GF-D8 (cell line): ENCODE measurements at places on chromosomes 4 and X.
A peak's percentile ranks its signal among the peaks of the same experiment; 100 is the strongest.

DNA sequence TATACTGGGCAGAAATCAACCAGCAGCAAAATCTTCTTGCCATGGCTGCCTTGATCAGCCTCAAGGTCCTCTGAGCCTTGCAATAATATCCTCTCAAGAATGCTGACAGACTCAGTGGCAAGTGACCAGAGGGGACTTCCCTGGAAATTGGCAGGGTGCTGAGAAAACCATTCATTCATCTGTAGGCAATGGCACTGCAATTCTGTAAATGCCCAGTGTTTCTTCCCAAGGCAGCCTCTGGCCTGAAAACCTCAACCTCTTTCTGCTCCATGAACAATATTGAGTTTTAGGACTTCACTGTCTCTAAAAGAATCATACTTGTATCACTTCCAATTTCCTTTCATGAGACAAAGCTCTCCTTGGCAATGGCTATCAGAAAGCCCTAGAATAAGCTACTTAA, 754.3 kb upstream of the TENM3 start:
- DNase-seq: no peak

DNA sequence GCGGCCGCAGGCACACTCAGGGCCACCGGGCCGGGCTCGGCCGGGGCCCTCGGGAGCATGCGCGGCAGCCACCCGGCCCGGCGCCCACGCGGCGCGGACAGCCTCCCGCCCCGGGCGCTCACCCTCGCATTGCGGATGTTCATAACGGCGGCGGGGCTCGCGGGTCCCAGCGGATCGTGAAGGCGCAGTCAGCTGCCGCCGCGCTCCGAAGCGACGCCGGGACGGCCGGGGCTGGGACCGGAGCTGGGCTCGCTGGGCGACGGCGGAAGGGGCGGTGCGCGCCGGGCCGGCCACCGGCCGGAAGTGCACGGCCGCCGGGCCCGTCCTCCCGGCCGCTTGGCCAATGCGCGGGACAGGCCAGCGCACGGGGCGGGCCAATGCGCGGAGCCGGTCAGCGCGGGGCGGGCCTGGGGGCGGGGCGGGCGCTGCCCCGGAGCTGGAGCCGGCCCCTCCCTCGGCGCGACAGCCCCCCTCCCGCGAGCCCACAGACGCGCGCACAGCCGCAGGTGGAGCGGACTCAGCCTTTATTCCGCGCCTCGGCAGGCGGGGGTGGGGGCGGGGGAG, at the start of gene NAA10:
TSS of gene NAA10 (minus strand) at position 276 of the 564 bp plus-strand sequence. CDS start at position 143, 133 bp downstream.
- DNase-seq: peak; percentile 24

DNA sequence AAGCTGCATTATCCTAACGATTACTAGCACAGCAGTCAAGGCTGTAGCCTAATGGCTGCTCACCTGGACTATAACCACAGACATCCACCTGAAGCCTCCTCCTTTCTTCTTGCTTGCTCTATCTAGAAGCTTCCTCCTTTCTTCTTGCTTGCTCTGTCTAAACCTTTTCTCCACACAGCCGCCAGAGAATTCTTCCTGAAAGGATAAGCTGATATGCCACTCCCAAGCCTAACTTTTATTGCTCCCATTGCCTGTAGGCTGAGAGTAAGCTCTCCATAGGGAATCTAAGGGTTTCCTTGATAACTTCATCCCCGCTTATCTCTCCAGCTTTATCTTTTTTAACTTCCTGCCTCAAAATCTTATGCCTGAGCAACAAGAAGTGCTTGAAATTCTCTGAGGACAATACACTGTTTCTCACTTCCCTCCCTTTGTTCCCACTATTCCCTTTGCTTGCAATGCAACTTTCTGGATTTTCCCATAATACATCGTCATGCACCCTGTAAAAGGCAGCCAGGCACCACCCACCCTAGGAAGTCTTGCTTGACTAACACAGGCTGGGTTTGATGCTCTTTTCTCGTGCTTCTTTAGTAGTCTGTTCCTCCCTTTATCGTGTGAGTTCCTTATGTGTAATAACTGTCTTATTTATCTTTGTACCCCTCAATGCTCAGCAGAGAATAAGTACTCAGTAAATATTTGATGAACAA, 1.4 kb upstream of the LRIT3 start:
- DNase-seq: no peak

DNA sequence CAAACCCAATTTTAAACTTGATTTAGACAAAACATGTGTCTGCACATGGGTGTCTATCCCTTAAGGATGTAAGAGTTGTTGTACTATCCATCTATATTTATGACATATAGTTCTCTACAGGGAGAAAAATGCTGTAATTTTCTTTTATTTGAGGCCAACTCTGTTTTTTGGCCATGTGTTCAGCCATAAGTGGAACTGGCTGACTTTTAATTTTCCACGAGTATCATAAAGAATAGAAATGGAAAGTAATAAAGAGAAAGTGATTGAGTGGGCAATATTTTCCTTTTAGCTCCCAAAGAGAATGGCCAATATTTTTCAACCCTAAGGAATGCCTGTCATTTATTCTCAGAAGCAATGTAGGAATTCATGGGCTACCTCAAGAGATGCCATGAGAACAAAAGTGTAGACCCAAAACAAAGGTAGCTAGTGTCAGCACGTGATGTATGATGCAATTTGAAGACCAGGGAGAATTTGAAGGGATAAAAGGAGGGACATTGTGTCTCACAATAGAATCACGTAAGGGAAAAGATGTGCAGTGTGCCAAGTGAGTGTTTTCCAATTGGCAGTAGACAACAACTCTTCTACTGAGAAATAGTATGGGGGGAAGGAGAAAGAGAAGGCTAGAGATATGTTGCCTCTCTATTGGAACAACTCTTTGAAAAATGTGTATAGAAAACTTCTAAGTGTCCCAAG, 27.8 kb upstream of the MXRA5 start:
- DNase-seq: no peak

- no peak for DNase-seq
Measured at GRCh38 chr4:54320826-54321685, 92.0 kb downstream of the PDGFRA start.

DNA sequence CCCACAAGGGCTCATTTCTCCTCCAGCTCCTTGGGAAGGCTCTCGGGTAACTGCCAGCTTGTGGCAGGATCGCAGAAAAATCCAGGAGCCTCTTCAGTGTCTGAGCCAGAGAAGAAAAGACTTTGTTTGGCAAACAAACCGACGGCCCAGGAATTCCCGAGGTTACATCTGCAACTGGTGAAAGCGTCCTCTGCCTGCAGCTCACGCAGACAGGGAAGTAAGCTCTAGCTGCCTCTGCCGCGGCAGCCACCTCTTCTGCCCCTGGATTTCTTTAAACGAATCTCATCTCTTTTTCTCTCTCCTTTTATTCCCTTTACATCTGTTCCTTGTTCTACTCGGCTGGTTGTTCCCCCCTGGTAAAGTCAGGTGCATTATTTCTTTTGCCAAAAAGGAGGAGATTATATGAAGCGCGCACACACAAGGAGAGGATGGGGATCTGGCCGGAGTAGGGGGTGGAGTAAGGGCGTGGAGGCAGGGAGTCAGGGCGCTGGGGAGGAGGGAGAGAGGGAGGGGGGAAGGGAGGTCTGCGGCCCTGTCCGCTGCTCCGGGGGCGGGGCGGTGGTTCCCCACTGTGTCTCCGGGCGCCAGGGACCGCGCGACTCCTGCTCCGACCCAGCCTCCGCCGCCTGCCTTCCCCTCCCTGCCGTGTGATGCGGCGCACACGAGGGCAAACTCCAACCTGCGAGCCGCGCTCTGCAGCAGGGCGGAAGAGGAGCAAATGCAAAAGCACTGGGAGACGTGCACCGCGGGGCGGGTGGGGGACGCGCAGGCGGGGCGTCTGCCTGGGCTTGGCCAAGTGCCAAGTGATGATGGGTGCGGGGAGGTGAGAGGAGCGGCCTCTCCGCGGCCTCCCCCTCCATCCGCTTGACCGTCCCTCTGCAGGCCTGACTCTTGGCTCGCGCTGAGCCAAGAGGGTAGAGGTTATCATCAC, at the start of gene DCHS2:
TSS of gene DCHS2 (minus strand) at position 459 of the 931 bp plus-strand sequence. CDS start at position 15, 444 bp downstream.
- DNase-seq: no peak

- DNase-seq: no peak
Measured at GRCh38 chr4:16139066-16139945, 55.5 kb upstream of the PROM1 start.

DNA sequence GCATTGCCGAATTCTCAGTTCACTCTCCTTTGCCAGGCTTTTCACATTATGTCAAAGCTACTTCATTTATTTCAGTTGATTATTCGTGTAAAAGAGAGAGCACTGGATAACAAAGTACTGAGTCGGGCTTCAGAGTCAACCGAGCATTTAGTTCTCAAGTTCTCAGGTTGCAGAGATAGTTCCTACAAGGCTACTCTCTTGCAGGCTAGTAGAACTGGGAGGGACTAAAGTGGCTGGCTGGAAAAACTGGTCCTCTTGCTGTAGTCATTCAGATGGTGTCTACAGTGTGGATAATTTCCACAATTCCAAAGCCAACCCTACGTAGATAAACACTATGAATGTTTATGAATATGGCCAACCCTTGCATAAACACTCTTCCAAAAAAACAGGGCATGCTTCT, 4.6 kb upstream of the CCNG2 start:
- no peak for DNase-seq

DNA sequence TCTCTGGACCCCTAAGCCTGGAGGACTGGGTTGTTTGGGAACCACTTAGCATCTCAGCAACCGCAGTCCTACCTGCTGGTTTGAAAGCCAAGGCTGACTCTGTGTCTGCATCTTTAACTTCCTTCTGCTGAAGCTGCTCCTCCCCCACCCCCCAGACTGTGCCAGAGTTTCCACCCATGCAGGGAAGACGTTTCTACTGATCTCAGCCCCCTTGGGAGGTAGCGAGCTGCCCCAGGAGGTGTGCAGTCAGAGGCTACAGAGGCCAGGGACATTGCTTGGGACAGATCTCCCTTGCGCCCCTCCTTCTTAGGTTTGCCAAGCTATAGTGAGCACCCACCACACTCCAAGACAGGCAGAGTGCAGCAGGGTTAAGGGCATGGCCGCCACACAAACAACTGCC, 4.7 kb upstream of the FATE1 start:
- no peak for DNase-seq

GRCh38 chrX:116801943-116802342, 339.2 kb upstream of the CT83 start:
- DNase-seq: no peak

- no peak for DNase-seq
Measured at GRCh38 chr4:19739101-19739651, 512.5 kb upstream of the SLIT2 start.

DNA sequence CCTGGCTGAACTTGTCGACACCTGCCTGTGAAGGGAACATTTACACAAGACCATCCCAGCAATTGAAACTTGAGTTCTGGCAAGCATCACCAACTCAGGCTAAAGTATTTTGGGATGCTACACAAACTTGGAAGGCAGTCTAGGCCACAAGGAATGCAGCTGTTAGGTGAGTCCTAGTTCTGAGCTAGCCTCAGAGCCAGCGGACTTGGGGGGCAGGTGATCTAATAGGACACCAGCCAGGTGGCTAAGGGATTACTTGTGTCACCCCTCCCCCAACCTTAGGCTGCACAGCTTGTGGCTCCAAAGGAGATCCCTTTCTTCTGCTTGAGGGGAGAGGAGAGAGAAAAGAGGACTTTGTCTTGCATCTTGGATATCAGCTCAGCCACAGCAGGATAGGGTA, 62.3 kb upstream of the DKK2 start:
- no peak for DNase-seq

- DNase-seq: no peak
Measured at GRCh38 chr4:39367166-39367565, 1.0 kb upstream of the RFC1 start.

DNA sequence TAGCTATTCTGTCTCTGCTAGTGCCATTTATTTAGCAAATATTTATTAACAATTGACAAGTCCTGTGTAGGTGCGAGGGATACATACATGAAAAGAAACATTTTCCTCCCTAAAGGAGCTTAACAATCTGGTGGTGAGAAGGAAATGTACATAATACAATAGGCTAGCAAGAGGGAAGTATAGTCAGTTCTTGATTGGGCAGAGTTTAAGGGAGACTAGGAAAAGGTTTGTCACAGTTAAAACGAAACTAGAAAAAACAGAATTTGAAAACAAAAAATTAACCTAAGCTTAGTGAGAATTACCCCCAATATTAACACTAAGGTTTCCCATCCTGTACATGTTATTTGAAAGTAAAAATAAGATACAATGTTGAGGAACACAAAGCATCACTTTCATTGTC, 8.6 kb upstream of the MAML3 start:
- DNase-seq: no peak

DNA sequence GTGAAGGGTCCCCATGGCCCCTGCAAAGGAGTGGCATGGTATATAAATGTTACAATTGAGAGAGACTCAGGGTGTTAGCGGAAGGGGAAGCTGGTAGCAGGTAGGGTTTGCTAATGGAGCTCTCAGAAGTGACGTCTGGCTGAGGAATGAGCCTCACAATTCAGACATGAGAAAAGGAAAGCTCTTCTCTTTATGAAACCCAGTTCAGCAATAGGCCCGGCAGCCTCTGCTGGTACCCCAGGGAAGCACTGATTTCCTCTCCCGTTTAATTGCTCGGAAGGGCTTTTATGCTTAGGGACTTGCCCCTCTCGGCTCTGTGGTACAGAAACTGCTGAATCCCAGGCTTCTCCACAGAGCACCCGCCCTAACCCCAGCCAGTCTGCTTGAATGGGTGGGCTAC, 19.4 kb upstream of the AFAP1 start:
- no peak for DNase-seq

DNA sequence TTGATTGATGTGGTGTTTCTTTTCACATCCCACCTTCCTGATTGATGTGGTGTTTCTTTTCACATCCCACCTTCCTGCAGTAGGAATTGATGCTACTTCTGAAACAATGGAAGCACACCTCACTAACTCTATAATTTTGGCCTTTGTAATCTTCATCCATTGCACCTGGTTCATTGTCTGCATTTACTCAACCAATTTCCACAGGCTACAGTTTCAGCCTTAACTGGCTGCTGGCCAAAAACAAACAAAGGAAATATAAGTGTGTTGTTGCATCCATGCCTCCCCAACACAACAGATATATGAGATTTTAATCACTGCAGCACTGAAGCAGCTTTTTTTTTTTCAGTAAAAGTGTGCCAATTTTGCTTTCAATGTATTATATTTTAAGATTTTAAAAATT, 867.6 kb upstream of the PCDH7 start:
- no peak for DNase-seq

GRCh38 chr4:148094149-148094548, 348.1 kb downstream of the NR3C2 start:
- DNase-seq: no peak

DNA sequence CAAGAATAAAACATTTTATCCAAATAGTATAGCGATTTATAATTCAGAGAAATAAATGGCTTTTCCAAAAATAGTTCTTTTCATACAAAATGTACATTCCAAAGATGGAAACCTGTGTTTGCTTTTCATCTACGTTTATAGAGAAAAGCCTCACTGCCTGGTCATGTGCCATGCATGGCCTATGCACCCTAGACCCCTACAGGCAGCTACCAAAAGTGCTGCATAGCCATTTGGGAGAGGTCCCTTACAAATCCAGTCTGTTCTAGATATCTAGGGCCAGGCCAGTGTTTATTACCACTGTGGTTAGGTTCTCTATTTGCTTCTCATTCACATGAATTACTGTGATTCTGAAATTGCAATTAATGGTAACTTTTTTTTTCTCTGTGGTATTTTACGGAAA, 17.2 kb downstream of the HMGB2 start:
- DNase-seq: no peak

GRCh38 chrX:121858867-121859647, 811.6 kb downstream of the GLUD2 start:
- no peak for DNase-seq
